ENCODE measurements at places on chromosomes 5 and 9.

DNA sequence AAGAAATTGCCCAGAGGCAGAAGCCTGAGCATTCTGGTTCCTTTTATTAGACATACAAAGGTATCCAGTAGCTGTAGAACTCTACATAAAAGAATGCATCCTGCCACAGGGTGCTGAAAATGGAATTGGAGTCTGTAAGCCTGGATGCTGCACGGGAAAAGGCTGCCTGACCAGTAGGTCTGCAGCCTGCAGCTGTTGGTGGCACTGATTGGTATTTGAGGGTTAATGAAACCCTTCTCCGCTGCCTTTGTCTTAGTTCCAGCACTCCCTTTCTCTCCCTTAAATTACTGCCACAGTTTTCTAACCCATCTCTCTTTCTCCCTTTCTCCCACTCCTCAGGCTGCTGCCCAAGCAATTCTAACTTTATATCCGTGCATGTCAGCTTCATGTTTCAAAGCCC lies 64.7 kb downstream of the BRINP1 start:
- DNase-seq = no peak

- no peak for DNase-seq
Observed at GRCh38 chr5:31741496-31741895, 102.6 kb downstream of the PDZD2 start.

GRCh38 chr5:148831590-148832565 lies 5.5 kb downstream of the ADRB2 start:
- DNase-seq = no peak

GRCh38 chr5:65800775-65801174 lies 78.8 kb downstream of the NLN start:
- DNase-seq = no peak

GRCh38 chr5:33153831-33154230 lies 286.9 kb upstream of the TARS1 start:
- no peak for DNase-seq

Measured in ascending aorta (tissue), 2 donors.